ENCODE measurements at places on chromosomes 7 and 10.

GRCh38 chr7:151511946-151512345 is 7.7 kb downstream of the RHEB start:
- no peak for DNase-seq

- no peak for DNase-seq
Observed at GRCh38 chr10:114992189-114992775, 54.3 kb downstream of the TRUB1 start.

GRCh38 chr7:102444961-102445673 is 11.7 kb downstream of the ORAI2 start:
- DNase-seq: peak; percentile 79

GRCh38 chr7:41093141-41093540 is 609.7 kb downstream of the INHBA start:
- DNase-seq: no peak

GRCh38 chr7:50088463-50089129 is 4.5 kb downstream of the ZPBP start:
- no peak for DNase-seq

DNA sequence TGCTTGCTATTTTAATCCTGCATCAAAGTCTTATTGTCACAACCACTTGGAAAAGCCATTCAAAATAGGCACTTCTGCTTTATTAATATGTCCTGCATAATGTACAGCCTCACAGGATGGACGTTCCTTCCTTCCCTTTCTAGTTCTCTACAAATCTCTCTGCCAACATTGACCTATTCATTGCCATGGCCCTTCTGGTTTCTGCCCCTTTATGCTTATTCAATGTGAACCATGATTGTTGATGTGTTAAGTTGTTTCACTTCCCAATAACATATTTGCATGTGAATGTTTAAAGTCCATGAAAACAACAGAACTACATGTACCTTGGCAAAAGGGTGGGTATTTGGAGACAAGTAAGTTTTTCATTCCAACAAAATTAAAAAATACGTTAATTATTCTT is 45.7 kb downstream of the COL28A1 start:
- no peak for DNase-seq

- DNase-seq: no peak
Observed at GRCh38 chr7:37071124-37071523, 346.8 kb upstream of the AOAH start.

DNA sequence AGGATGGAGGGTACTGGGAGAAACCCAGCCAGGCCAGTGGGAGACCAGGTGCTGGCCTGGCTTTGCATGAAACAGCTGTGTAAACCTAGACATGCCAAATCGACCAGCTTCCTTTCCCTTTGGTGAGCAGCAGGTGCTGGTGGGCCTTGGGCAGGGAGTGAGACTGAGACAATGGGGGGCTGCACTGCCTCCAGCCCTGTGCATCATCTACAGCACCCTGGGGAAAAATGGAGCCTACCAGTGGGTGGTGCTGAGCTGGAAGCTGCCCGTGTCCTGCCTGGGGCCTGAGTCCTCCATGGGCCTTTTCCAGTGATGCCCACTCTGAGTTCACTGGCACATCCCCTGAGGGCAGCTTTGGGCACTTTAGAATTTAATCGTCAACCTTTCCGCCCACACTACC is 19.2 kb upstream of the DDC start:
- no peak for DNase-seq

- no peak for DNase-seq
Observed at GRCh38 chr7:134431815-134432214, 27.1 kb downstream of the AKR1B1 start.

DNA sequence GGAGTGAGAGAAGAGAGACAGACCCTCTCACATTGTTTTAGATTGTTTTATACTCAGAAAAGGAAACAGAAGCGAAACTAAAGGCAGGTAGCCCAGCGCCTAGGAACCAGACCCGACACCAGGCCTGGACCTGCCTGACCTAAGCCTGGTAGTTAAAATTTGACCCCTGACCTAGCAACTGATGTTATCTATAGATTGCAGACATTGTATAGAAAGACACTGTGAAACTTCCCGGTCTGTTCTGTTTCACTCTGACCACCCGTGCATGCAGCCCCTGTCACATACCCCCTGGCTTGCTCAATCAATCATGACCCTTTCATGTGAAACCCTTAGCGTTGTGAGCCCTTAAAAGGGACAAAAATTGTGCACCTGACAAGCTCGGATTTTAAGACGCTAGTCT is 31.6 kb downstream of the VIPR2 start:
- DNase-seq: no peak

DNA sequence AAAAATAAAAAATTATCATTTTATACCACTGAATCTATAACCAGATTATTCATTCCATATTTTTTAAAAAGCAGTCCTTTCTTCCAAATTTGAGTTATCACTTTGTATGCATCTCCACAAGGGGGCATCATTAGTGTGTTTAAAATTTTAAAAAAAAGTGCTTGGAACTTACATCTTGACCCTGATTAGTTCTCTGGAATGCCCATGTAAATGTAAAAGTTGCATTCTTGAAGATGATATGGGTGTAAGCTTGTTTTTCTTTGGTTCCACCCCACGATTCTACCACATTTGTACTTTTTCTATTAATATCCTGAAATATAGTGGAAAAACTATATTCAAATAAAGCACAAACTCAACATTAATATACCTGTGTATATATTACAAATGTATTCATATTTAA is 144.9 kb downstream of the ELAPOR2 start:
- no peak for DNase-seq

- DNase-seq: no peak
Observed at GRCh38 chr7:106167439-106168136, 55.5 kb upstream of the SYPL1 start.

GRCh38 chr10:116961406-116962251 is 43.4 kb downstream of the SHTN1 start:
- no peak for DNase-seq

DNA sequence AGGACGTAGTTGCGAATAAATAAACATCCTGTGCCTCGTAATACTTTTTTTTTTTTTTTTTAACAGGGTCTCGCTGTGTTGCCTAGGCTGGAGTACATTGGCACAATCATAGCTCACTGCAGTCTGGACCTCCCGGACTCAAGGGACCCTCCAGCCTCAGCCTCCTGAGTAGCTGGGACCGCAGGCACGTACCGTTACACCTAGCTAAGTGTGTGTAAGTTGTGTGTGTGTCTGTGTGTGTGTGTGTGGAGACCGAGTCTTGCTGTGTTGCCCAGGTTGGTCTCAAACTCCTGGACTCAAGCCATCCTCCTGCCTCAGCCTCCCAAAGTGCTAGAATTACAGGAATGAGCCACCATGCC is 573 bp upstream of the PON2 start:
- DNase-seq: no peak

DNA sequence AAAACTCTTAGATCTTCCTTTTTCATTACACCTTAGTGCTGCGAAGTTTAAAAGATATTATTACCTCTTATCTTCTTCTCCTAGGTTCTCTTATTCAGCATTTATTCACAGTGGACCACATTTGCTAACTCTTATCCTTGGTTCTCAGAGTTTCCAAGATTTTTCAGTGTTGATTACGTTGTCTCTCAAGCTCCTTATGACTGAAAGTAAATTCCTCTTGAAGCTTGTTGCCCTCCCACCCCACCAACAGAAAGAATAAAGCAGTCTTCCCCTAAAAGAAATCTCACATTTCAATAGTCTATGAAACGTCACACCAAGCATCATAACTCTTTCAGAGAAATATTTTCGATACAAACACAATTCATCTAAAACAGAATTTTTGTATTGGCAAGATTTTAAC is 362.5 kb downstream of the MAGI2 start:
- DNase-seq: no peak

GRCh38 chr7:154744256-154744860 is 258.6 kb downstream of the PAXIP1 start:
- DNase-seq: peak; percentile 9

- no peak for DNase-seq
Observed at GRCh38 chr7:131532570-131533091, 23.8 kb downstream of the PODXL start.

DNA sequence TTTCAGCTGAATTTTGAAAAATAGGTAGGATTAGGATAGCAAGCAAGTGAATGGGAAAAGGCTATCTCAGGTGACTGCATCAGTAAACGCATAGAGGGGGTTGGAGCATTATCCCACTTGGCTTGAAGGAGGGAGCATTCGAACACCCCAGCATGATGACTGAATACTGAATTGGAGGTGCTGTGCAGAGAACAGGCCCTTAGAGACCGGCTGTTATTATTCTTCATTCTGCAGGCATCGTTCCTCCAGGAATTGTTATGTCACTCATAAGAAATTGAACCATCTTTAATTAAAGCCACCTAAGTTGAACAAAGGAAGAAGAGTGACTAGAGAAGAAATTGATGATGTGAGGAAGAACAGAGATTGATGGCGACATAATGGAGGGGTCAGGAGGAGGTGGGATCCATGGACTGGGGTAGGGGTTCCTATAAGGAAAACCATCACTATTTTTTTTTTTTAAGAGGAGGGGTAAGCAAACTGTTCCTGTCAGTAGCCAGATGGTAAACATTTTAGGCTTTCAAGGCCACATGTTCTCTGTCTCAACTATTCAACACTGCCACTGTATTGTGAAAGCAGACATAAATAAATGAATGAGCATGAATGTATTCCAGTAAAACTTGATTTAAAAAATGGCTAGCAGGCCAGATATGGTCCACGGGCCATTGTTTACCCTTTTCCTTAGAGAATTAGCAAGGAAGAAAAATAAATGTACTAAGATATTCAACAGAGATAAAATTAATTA is 264.7 kb upstream of the TAC1 start:
- no peak for DNase-seq

DNA sequence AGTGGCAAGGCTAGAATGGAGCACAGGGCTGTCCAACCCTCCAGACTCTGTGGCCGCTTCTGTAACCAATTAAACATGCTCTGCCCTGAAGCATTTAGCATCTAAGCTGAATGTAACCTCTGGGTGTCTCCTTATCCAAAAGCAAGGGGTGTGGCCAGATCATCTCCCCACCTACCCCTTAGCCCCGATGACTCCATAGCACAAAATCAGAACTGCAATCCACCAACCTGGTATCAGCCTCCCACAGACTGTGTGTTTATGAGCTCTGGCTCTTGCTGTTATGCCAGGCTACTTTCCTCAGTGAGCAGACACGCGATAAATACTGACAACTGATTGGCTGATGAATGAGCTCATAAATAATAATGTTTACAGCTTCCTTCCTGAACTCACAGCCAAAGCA is 3.2 kb downstream of the FRMD4A start:
- no peak for DNase-seq

- no peak for DNase-seq
Observed at GRCh38 chr10:126127481-126128029, 231.2 kb downstream of the FANK1 start.
